Activated CD8-positive, alpha-beta T cell treated with anti-CD3 and anti-CD28 coated beads, Interleukin-2, amount 10 ng/mL, durations not matched to agents 7 days and 5 days (primary cell): ENCODE measurements at places on chromosomes 7 and 10. TPM values are rescaled to one million over a fixed set of nuclear protein-coding genes. Genes with fewer than 3 reads are reported as not detected.

DNA sequence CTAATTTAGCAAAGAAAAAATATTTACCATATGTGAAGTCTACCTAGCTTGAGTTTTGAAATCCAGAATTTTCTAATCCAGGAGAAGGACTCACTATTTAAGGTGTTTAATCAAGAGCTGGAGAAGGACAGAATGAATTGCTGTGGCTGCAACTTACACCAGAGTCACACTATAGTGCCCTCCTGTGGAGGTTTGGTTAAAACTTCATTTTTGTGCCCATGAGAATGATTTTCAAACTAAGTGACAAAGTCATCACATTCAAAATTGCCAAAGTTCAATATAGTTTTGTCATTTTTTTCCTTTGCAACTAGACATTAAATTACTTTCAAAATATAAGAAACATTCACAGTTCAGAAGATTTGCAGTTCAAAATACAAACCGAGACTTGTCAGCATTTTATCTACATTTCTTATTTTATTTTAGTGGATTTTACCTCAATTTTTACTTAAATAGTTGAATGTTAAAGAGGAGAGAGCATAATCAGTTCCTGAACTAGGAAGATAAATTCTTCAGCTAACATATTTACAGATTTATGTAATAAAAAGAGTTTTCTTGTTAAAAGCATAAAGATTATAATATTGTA lies 70.7 kb downstream of the CABCOCO1 start:
- H3K27me3 ChIP-seq = peaks cover 28% of the 10 kb centered on the region
- H3K36me3 ChIP-seq = no peaks in the 10 kb centered on the region
- H3K4me1 ChIP-seq = no peaks in the 10 kb centered on the region
- peak; percentile 31 for DNase-seq
- H3K27ac ChIP-seq = no peak overlapping the region
- H3K4me3 ChIP-seq = no peak overlapping the region

- no peak for DNase-seq
- peak overlapping the region; percentile 83 for H3K27ac ChIP-seq
- no peaks in the 10 kb centered on the region for H3K27me3 ChIP-seq
These were observed 535 bp upstream of the EPC1 start for GRCh38 chr10:32347363-32348022.

DNA sequence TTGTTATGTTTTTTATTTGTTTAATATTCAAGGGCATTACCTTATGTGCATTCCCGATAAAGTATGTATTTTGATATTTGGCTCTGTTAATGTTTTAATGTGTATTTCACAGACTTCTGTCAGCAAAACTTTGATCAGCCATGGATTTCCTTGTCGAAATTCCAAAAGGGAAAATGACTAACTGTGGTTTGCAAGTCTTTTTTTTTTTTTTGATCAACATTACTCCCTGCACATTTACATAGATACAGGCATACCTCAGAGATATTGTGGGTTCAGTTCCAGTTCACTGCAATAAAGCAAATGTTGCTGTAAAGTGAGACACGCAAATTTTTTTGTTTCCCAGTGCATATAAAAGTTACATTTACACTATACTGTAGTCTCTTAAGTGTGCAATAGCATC lies 351.9 kb downstream of the CXCL12 start:
- peaks cover 12% of the 10 kb centered on the region for H3K27me3 ChIP-seq
- DNase-seq = no peak
- H3K36me3 ChIP-seq = no peaks in the 10 kb centered on the region
- no peak overlapping the region for H3K4me3 ChIP-seq
- H3K4me1 ChIP-seq = peaks cover 4% of the 10 kb centered on the region
- no peak overlapping the region for H3K27ac ChIP-seq

DNA sequence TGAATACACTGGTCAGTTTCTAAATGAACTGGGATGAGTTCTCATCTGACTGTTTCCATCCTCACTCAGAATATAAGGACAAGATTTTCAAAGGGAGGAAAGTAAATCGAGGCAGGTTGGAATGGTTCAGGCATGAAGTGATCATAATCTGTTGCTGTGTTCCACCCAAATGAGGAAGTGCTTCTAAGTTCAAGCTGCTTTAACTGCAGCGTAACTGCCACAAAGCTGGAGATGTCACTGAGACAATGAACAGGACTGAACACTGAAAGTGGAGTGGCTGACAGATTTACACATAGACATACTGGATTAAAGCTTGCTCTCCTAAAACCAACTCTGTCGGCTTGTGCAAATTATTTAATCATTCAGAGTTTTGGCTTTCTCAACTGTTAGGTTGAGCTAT lies 66.6 kb downstream of the GPR37 start:
- no peaks in the 10 kb centered on the region for H3K4me1 ChIP-seq
- no peak overlapping the region for H3K27ac ChIP-seq
- no peaks in the 10 kb centered on the region for H3K27me3 ChIP-seq
- no peak overlapping the region for H3K4me3 ChIP-seq

Gene IGFBP1
- not detected for total RNA-seq

Gene TEX47
- not detected for total RNA-seq

Gene FAM25G
- not detected for total RNA-seq
